ENCODE measurements at places on chromosomes 5 and 9. TPM values are rescaled to one million over a fixed set of nuclear protein-coding genes. Genes with fewer than 3 reads are reported as not detected.

DNA sequence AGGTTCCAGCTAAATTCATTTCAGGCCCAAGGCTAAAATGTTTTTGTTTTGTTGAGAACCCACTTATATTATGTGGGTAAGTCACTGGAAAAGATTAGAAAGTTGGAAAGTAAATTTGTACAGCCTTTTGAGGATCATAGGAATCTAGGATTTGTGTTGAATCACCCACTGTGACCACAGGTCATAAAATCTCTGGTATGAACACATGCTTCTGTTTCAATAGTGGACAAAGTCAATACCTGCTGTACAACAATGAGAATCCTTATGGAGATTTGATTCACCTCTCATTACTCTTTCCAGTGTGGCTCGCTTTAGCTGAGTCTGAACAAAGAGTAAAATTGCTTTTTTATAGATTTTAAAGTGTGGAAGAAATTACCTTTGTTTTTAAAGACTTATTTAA is 369.5 kb downstream of the TMEM167A start:
- no peak for DNase-seq

NMUR2 gene
- not detected for total RNA-seq

DNA sequence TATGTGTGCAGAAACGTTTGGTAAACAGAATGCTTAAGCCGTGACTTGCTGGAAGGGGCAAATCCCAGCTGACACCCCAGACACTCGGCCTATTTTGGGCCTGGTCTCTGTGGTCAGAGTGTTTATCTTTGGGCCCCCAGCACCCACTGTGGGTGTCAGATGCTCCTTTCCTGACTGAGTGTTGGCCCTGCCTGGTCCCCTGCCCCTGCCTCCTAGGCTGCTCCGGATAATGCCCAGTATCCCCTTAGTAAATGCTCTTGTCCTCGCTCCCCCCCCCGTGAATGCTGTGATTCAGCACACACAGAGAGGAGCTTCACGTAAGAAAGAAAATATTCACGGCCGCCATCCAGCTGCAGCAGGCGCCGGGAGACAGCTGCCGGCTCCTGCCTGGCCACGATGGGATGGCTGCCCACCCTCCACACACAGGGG is 11.3 kb upstream of the ANGPTL2 start:
- no peak for DNase-seq

RALGPS1 gene
- total RNA-seq, result 16.3 TPM

DNA sequence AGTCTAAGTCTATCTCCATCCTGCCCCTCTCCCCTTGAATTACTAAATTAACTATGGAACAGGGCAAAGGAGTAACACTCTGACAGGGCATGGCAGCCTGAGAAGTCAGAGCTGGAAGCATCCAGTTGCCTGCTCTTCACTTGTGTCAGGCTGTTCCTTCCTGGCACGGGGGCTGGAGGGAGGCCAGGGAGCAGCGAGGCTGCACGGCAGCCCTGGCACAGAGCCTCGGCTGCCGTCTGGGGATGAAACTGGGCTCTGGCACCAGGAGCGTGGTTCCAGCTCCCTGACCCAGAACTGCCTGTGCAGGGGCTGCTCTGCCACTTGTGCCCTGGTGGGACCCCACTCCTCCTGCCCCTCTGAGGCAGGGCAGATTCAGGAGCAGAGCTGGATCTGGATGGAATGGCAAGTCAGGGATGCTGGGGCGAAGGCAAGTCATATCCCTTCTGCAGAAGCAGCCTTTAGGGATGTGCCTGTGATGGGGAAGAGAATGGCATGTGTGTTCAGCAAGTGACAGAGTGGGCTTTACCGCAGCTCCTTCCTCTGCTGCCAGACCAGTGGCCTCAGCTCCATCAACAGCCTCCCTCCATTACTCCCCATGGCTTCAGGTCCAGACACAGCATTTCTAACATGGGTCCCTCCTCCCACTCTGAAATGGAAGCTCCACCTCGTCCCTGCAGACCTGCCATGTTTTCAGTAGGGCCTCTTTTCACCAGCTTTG is 42.2 kb upstream of the PDE8B start:
- DNase-seq, result no peak

NR2F1 gene
- total RNA-seq, result not detected

GGTA1 gene
- total RNA-seq, result not detected

GRCh38 chr5:36777105-36777757 is 99.3 kb upstream of the NIPBL start:
- DNase-seq, result peak; percentile 5

- DNase-seq, result no peak
Observed at GRCh38 chr5:52825826-52826225, 38.1 kb downstream of the ITGA1 start.

DNA sequence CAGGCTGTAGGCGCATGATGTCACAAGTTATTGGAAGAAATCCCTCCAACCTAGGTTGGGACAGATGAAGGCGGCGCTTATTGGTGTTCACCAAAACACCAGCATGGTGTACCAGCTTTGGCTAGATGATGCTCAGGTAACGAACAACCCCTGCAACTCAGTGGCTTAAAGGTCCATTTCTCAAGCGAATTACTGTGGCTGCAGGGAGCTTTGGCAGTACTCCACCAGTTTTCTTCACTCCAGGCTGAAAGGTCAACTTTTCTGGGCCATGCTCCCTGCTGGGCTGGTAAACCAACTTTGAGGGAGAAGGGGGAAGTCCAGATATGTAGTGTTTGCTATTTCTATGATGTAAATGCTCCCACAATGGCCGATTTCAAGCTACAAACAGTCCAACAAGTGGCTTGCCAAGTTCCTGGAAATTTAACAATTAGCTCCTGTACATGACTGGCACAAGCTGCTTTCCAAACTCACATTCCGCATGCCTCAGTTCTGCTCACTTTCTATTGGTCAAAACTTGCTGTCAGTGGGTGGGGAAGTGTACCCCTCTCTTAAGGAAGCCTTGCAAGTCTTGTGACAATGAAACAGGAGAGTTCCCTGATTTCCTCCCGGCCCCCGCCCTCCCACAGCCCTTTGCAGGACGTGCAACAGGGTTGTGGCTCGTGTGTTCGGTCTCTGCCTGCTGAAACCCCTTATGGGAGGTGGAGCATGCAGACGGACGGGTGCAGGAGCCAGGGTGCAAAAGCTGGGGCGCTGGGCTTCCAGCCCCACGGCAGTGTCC is 588 bp upstream of the ZBED3 start:
- no peak for DNase-seq

DNA sequence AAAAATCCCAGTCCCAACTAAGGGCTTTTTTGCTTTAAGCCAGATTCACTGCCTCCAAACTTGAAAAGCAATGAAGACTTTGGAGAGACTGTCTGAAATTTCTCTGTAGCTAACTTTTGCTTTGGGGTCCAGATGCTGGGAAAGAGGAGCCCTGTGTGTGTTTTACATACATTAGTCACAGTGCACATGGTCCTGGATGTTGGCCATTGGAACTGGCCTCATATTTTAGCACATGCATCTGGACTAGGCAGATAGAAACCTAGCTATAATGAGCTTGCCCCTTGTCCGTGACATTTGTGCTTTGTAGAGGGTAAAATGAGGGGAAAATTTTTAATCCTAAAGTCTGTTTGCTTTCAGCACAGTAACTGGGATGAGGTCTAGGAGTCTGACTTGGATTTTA is 421.7 kb downstream of the CDK5RAP2 start:
- DNase-seq, result no peak

GRCh38 chr5:139022528-139022927 is 147.4 kb upstream of the LRRTM2 start:
- DNase-seq, result no peak

DNA sequence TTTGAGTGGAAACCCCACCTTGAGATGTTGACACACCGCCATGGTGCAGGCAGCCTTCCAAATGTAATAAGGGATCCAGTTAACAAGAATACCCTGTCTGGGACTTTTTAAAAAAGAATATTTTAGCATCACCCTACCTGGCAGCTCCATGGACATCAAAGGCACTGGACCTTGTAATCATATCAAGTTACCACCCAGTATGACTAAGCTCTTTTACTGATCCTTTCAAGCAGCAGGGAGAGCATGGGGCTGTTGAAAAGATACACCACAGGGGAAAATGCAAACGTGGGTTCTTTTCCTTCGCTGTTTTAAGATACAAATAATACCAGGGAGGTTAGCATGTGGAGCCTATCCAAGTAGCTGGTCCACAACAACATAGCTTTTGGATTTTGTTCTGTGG is 211.2 kb downstream of the SAXO1 start:
- no peak for DNase-seq

DNA sequence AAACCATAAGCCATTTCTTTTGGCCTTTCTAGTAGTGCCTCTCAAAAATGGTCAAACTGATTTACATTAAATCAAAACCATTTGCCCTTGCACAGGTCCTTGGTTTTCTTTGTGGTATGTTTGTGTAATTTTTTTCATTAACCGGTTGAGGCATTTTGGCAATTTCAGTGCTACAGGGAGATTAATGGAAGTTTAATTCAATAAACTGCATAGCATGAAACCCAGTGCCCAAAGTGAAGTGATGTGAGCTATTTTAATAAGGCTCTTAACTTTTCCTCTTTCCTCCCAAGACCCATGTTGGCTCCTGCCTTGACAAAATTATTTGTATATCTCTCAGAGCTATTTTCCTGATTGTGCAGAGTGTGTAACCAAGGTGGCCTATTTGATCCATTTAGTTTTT is 326.2 kb upstream of the SEMA6A start:
- DNase-seq, result no peak

- no peak for DNase-seq
Observed at GRCh38 chr9:104506565-104506964, 2.5 kb downstream of the OR13F1 start.

PCDHGA7 gene
- 5.6 TPM for total RNA-seq

GRCh38 chr5:108345541-108346171 is 36.2 kb downstream of the FBXL17 start:
- DNase-seq, result peak; percentile 60

- DNase-seq, result no peak
Observed at GRCh38 chr9:8489835-8490234, 690.3 kb upstream of the DMAC1 start.

KIAA0825 gene
- total RNA-seq, result 0.09 TPM

ARAP3 gene
- not detected for total RNA-seq

- no peak for DNase-seq
Observed at GRCh38 chr5:172383191-172383802, 71.0 kb downstream of the SH3PXD2B start.

FBXO10 gene
- total RNA-seq, result 13.2 TPM

SPATA31D4 gene
- total RNA-seq, result not detected

NNT gene
- total RNA-seq, result 98.3 TPM

DNA sequence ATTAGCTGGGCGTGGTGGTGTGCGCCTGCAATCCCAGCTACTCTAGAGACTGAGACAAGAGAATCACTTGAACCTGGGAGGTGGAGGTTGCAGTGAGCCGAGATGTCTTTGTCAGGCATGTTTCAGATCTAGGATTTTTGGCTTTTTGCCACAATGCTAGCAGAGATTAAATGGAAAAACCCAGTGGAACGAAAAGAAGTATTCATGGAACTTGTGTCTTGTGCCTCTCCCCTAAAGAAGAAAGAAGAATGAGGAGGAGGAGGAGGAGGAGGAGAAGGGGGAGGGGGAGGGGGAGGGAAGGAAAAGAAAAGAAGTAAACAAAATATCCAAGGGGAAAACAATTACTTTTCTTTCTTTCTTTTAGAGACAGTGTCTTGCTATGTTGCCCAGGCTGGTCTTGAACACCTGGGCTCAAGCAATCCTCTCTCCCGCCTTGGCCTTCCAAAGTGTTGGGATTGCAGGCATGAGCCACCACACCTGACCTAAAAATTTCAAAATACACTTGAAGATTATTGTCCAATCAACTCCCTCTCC is 106.0 kb downstream of the ARRDC3 start:
- no peak for DNase-seq

GRCh38 chr9:109728686-109729300 is 51.2 kb upstream of the PALM2AKAP2 start:
- DNase-seq, result no peak

DNA sequence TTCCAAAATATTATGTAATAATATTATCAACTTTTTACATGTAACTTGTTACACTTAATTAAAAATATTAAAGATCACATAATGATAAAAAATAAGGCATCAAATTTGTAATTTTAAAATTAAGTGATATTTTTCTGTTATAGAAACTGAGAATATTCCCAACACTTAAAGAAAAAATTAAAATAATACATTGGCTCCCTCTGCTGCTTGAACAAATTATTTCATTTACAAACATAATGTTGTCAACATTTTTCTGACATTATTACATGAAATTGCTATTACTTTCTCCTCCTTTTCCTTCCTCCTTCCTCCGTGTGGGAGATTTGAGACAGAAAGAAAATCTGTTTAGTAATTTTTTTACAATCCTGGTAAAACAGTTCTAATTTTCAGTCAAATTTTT is 42.3 kb downstream of the RNF180 start:
- peak; percentile 5 for DNase-seq

DNA sequence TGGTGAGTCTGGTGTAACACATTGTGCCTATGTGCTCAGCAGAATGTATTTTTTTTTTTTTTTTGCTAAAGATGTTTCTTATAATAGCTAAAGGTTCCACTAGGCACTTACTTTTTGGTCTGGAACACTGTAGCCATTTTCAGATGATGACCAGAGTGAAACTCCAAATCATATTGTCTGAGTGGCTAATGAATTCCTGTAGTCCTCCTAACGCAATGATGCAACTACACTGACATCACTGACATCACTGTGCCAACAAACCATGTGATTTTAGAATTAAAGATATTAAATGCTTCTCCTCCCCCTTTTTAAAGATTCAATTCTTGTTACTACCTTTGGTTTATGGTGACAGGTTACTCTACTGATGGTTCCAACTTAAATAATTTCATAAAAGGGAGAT is 28.8 kb downstream of the JAKMIP2 start:
- no peak for DNase-seq

DRD1 gene
- total RNA-seq, result not detected

- no peak for DNase-seq
Observed at GRCh38 chr9:86891091-86891490, 56.2 kb downstream of the GAS1 start.

AQP3 gene
- total RNA-seq, result 28.5 TPM

GRCh38 chr5:1756481-1756880 is 43.2 kb downstream of the MRPL36 start:
- no peak for DNase-seq

QRFP gene
- not detected for total RNA-seq

OR1L8 gene
- not detected for total RNA-seq

FBXO4 gene
- not detected for total RNA-seq

DNA sequence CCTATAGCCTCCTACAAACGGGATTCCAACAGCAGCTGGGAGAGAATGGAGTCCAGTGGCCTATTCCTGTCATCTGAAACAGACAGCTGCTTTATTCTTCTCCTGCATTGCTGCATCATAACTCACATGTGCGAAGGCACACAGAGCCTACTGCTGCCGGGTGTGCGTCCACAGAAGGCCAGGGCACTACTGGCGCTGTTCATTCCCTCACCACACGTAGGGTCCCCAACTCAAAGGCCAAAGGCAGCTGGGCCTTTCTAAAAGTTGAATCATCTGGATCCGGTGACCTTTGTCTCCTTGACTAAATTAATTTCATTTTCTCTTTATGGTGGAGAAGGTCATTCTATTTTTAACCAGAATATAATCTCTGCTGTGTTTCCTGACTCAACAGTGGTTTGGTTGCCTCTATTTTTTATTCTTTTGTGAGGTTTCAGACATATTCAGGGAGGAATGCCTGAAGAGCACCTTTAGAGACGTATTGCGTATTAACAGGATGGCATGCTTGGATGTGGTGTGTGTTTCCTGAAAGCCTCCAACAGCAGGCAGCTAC is 10.8 kb upstream of the SPATA24 start:
- no peak for DNase-seq

KCNV2 gene
- not detected for total RNA-seq

Data from OCI-LY7 (cell line).